Forelimb muscle (tissue), 1 donor: ENCODE measurements at places on chromosomes 11 and 22. TPM values are rescaled to one million over a fixed set of nuclear protein-coding genes. Genes with fewer than 3 reads are reported as not detected.

- no peak for DNase-seq
Measured at GRCh38 chr22:48639896-48640748, 1187.6 kb downstream of the BRD1 start.

The CALCA gene
- polyA plus RNA-seq, result not detected

DNA sequence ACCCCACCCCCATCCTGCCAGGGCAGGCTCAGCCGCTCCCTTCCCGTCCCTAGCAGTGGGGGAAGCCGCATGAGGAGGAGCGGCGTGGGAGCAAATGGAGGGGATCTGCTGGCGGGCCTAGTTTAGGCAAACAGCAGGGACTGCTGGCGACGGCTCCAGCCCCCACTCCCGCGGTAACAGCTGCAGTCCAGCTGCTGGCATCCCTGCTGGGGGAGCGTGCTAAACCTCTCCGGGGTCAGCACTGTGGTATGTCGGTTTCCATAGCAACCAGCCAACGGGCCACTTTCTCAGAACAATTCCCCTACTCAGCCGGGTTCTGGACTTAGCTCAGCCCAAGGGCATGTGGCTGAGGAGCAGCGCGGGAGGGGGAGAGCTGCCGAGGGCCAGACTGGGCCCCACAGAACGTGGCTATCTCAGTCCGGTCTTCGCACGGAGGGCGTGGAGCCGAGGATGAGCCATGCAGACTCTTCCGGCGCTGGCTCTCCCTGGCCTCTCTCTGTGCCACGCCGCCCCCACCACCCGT, 98.8 kb downstream of the PKNOX2 start:
- DNase-seq, result peak; percentile 68

DNA sequence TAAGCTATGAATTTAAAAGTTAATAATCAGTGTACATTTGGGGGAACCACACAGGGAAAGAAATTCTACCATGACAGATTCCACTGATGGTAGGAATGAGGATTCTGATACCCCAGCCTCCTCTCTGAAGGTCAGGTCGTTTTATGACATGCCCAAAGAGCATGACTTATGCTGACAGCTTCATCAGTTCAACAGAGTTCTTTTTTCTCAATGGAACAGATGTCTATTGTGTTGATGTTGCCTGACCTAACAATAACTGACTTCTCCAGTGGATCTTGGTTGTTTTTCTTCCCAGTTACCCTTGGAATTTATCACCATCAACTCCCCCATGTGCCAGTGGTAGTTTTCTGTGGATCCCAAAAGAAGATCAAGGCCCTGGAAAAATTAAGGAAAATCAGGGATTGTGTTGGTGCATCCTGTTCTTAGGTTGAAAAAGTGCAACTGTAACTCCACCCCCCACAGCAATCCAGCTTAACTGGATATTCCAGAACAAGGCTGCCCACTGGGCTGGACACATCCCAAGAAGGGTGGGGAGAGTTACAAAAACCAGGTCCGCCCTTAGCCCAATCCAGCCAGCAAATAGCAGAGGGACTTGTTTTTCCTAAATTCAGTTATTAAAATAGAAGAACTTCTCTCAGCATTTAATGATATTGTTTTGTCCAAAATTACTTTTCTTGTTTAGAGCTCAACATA, 31.5 kb upstream of the CAT start:
- DNase-seq, result no peak

The BTBD18 gene
- 0.19 TPM for polyA plus RNA-seq

GRCh38 chr11:104653407-104653806, 244.9 kb downstream of the CASP12 start:
- no peak for DNase-seq

GRCh38 chr22:20031732-20032406, 11.0 kb downstream of the TANGO2 start:
- no peak for DNase-seq

DNA sequence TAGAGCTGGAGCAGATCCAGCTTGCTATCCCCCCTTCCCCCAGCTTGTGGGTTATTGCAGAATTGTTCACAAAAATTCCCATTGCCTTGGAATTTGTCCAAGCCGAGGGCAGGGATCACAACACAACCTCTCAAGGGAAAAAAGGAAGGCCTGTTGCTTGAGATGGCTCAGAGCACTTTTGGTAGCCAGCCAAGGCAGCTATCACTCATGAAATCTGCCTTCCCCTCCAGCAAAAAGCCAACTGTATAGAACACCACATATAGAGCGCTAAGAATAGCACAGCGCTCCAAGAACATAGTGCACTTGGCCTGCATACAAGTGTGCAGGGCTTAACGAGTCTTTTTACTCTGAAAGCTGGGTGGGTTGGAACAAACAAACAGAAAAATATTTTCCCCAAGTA, 46.2 kb downstream of the FAM83F start:
- DNase-seq, result peak; percentile 82

The WNT7B gene
- polyA plus RNA-seq, result 0.10 TPM

The TEX54 gene
- polyA plus RNA-seq, result not detected

The LRP4 gene
- polyA plus RNA-seq, result 18.4 TPM
